Neural progenitor cell (in vitro differentiated cells): ENCODE measurements at places on chromosomes 6 and 20.

DNA sequence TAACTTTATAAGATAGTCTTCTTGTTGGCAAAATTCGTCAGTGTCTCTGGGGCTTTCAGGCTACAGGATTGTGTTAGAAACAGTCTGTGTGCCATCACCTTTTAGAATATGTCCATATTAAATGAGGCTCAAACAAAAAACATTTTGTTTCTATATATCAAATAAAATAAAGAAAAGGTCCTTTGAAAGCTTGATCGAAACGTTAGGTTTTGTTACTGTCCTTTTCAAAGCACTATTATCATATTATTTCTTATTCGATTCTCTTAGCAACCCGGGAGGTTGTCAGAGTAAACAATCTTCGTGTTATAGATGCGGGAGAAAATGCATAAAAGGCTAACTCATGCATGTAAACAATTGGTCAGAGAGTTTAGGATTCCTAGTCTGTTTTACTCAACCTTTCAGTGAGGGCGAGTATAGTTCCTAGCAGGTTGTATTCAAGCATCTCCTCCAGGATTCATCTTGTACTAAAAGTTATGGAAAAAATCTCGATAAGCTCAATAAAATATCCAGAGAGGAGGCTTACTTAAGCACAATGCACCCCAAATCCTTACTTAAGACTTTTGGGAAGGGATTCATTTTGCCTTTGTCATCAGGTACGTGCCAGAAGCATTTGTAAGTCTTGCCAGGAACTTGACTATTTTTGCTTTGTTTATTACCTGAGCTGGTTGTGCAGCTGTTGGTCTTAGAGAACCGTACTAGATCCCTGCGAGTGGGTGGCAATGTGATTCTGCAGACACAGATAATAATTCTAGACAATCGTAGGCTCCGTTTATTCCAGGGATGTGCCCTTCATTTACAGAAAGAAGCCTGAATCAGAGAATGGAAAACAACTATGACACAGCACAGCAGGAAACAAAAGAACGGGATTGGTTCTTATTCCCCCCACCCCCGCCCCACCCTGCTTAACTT lies 159.6 kb upstream of the ZNF217 start:
- DNase-seq, result no peak

- no peak for DNase-seq
Measured at GRCh38 chr20:57374343-57374930, 16.8 kb upstream of the RBM38 start.

DNA sequence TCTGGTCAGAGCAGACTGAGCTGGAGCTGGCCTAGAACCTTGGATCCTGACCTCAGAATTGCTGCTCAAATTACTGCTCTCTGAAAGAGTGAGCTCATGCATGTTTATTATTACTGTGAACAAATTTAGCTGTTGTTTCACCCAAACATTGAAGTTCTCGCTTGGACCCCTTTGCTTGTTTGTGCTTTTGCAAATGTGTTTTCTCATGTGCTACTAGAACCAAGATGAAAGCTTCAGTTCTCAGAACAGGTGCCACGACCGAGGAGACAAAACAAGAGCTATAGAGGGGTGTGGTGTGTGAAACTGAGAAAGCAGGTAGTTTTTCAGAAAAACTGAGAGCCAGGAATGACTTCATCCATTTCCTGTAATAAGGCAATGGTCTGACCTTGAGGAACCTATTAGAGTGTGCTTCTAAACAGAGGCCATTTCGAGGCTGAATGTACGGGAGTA lies 50.0 kb upstream of the ESR1 start:
- no peak for DNase-seq

- no peak for DNase-seq
Measured at GRCh38 chr6:39812853-39813533, 20.8 kb downstream of the DAAM2 start.

GRCh38 chr6:167200806-167201205 lies 43.0 kb upstream of the GPR31 start:
- no peak for DNase-seq

GRCh38 chr6:13454286-13455221 lies 32.8 kb downstream of the GFOD1 start:
- no peak for DNase-seq

DNA sequence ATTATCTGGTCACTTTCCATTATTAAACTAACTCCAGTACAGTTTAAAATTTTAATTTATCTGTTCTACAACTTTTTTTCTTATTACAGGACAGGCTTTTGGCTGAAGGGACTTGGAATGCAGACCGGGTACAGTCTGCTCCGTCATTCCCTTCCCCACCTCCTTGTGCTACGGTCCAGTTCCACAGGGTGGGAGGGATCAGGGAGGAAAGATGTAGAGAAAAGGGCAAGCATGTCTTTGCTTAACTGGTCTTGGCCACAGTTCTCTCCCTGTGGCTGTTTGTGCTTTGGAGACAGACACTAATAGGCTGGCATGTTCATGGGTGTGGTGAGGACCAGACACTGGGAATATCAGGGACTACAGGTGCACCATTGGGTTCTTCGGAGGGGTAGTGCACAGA lies 12.1 kb upstream of the RGS17 start:
- DNase-seq, result no peak

- DNase-seq, result no peak
Measured at GRCh38 chr6:20800653-20801052, 266.4 kb downstream of the CDKAL1 start.

GRCh38 chr6:158388727-158389126 lies 76.5 kb downstream of the TULP4 start:
- no peak for DNase-seq

DNA sequence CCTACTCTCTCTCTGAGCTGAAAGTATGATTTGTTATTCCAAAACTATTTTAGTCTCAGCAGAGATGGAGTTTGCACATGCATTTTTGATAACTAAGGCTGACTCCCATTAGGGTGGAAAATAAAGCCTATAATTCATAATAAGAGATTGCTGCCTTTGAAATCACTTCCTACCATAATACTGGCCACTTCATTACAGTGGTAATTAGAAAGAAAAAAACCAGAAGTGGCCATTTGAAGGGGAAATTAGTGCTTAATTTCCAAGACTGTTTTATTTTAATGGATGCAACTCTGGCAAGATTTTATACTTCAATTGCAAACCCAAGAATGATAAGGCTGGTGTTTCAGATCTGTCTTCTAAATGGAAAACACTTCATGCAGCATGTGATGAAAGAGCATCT lies 43.4 kb downstream of the SLC35B3 start:
- no peak for DNase-seq

DNA sequence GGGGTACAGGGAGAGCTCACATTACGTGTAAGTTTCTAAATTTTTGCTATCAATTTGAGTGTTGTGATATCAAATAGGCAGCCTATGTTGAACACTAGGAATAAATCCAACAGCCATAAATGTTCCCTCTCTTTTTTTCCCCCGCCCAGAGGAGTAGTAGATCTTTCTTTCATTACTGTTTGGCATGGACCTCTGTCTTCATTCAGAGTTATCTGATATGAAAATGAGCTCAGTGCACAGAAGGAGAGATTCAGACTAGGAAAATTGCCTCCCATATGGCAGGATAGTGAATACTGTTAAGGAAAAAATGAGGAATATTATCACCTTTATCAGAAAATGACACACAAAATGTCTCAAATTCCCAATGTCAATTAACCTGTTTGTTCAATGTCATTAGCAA lies 110.0 kb upstream of the EYS start:
- DNase-seq, result no peak

DNA sequence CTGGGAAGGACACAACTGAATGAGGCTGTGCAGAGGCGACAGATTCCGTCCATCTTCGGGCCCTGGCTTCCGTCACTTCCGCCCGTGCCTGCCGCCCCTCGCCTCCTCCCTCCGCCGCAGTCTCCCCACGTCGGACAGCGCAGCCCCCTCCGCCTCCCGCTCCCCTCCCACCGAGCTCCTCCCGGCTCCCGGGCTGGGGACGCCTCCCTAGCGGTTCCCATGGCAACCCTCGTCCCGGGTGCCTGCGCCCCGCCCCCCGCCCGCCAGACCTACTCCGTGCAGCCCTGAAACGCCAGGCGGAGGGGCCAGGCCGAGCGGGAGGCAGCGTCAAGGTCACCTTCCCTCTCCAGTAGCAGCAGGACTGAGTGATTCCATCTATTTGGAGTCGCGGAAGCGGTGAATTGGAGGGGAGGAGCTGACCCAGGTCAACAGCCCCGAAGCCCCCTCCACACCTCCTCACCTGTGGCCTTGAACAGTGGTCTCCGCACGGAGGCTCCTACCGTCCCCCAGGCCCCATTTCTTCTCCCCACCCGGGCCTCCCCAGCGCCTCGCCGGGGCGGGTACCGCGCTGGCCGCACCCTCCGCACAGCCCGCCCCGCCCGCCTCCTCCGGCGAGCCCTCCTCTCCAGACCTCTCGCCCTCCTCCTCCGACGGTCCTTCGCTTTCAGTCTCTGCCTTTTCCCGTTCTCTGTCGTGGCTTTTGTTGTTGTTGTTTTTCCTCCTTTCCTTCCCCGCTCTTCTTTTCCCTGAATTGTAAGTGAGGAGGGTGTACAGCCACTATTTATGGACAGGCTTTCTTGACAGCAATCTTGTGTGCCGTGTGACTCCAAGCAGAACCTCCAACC lies 951 bp downstream of the NRSN2 start:
- peak; percentile 98 for DNase-seq

DNA sequence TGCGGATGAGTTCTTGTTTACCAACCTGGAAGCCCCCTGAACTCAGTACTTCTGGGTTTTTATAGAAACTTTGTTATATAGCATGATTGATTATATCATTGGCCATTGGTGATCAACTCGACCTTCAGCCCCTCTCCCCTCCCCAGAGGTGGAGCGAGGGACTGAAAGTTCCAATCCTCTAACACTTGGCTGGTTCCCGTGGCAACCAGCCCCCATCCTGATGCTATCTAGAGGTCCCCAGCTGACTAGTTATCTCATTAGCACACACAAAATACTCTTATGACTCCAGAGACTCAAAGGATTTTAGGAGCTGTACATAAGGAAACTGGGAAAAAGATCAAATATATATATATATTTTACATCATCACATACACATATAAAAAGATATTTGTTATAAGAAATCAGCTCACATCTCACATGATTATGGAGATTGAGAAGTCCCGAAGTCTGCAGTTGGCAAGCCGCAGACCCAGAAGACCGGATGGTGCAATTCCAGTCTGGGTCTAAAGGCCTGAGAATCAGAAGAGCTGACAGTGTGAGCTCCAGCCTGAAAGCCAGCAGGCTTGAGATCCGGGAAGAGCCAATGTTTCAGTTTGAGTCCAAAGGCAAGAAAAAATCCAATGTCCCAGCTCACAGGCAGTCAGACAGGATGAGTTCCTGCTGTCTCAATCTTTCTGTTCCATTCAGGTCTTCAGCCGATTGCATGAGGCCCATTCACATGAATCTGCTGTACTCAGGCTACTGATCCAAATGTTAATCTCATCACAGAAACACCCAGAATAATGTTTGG lies 179.3 kb upstream of the DTNBP1 start:
- no peak for DNase-seq

DNA sequence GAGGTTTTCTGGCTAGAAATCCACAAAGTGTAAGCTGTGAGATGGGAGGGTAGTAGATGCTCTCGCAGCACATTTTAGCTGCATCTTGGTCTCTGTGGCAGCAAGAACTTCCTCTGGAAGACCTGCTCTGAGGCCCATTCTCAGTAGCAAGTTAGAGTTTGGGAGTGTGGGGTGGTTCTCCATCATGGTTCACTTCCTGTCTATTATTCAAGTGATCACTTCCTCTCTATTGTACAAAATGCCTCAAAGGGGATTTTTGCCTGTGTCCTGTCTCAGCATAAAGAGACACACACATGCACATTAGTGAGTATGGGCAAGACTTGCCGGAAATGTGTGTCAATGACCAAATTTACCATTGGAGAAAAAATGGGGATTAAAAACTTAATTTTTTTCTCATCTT lies 42.5 kb downstream of the LYRM2 start:
- no peak for DNase-seq

GRCh38 chr6:44044154-44044539 lies 83.1 kb downstream of the MRPL14 start:
- DNase-seq, result no peak

GRCh38 chr6:140436023-140436811 lies 1061.8 kb upstream of the CITED2 start:
- peak; percentile 69 for DNase-seq

GRCh38 chr6:158908606-158909005 lies 89.4 kb upstream of the EZR start:
- no peak for DNase-seq

DNA sequence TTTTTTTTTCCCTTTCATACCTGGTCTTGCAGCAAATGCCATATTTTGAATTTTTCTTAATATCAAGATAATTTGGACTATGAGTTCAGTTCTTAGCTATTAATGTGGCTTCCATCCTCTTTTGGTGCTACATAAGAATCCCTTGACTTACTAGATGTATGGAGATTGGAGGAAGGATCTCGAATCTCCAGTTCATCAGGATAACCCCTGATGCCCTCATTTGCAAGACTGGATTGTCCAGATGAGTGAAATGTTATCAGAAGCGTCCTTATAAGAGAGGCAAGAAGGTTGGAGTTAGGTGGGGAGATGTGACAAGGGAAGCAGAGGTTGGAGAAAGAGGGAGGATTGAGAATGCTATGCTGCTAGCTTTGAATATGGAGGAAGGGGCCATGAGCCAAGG lies 499.6 kb upstream of the SYNCRIP start:
- no peak for DNase-seq

GRCh38 chr20:62741701-62742491 lies 33.3 kb downstream of the NTSR1 start:
- DNase-seq, result no peak

GRCh38 chr6:150169609-150170008 lies 26.8 kb downstream of the PPP1R14C start:
- DNase-seq, result no peak

GRCh38 chr20:4665591-4665990 lies 56.1 kb upstream of the PRND start:
- DNase-seq, result no peak

DNA sequence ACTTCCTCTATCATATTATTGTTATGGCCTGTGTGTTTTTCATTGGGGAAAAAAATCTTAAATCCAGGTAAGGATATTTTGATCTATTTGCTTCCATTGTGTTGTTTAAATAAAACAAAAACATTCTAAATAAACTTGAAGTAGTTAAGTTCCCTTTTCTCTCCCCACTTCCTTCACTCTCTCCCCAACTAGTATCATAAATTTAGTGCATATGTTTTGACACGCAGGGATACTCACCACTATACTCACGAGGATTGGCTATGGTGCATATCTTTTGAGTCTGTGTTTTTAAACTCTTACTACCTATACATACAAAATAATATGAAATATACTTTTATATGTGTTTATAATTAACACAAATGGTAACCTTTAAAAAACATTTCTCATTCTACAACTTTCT lies 5.2 kb downstream of the TTLL9 start:
- no peak for DNase-seq
